ENCODE measurements at places on chromosomes 5 and 9.

DNA sequence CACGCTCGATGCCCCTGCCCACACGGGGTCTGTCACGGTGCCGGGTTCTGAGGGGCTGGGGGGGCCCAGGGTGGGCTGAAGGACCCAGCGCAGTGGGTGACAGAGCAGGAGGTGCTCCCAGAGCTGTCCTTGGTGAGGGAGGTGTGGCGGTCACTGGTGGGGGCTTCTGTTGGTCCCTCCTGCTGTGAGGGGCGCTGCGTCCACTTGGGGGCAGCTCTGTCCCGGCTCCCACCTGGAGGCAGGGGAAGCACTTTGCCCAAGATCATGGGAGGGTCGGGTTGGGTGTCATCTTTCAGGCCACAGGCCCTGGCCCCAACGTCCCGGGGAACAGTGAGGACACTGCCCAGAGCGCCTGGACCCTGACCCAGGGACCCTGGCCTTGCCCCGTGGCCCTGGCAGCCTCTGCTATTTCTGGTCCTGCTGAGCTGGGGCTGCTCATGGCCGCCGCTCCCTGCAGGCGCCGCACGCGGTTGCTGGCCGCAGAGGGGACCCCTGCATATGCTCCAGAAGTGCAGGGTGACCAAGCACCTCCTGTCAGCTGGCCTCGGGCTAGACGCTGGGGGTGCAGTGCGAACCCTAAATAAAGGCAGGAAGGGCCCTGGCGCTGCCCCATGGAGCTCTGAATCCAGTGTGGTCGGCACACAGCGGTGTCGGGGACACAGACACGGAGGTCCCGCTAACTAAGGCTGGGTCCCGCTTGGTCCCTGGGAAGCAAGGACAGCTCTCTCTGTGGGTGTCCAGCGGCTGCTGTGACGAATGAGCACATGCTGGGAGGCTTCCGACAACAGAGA is 11.6 kb upstream of the RNU6ATAC start:
- DNase-seq: no peak

DNA sequence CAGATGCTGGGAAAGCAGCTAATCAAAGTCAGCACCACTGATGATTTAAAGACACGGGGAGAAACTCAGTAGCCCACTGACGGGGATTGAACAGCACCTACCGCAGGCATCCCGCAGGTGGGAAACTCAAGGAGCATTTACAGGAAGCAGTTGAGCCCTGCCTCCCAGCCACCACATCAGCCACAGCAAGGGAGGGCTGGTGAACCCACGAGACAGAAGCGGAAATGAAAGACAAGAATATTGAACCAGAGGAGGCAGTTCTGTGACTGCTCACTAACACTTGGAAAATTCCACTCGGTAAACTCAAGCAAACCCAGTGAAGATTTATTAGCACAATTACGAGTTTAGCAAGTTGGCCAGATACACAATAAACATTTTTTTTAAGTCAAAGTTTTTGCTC is 10.6 kb upstream of the FAM163B start:
- DNase-seq: no peak

- DNase-seq: peak; percentile 5
Measured at GRCh38 chr9:75185585-75186170, 97.4 kb downstream of the OSTF1 start.

DNA sequence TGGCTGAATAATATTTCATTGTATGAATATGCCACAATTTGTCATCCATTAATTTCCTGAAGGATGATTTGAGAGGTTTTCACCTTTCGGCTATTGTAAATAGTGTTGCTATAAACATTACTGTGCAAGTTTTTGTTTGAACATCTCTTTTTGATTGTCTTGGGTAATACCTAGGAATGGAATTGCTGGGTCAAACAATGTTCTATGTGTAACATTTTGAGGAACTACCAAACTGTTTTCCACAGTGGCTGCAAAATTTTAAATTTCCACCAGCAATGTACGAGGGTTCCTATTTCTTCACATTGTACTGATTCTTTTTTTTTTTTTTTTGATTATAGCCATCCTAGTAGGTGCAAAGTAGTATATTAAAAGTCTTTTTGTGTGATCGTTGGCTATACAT is 63.8 kb upstream of the ANKH start:
- DNase-seq: no peak

GRCh38 chr5:82044010-82044409 is 72.2 kb downstream of the ATG10 start:
- DNase-seq: no peak

DNA sequence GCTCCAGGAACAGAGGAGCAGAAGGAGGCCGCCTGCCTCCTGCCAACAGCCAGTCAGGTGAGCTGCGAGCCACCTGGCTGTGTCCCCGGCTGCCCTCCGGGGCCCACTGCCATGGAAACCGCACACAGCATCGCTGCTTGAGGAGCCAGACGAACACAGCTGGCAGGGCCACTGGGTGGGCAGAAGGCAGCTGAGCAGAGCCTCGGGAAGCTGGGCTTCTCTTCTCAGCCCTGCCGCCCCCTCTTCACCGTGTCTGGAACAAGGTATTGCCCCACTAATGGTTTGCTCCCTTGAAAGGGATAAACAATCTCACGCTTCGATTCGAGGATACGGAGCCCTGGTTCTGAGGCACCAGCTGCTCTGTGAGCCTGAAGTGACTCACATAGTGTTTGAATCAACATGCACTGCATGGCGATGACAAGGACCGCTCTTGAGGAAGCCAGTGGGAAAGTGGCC is 63.7 kb upstream of the RUFY1 start:
- DNase-seq: no peak

- no peak for DNase-seq
Measured at GRCh38 chr9:20593537-20593936, 28.8 kb downstream of the MLLT3 start.

GRCh38 chr5:132223861-132224260 is 3.8 kb downstream of the P4HA2 start:
- no peak for DNase-seq

- no peak for DNase-seq
Measured at GRCh38 chr9:125829743-125830142, 82.6 kb downstream of the PBX3 start.

- no peak for DNase-seq
Measured at GRCh38 chr5:173625261-173625660, 8.8 kb upstream of the BOD1 start.

GRCh38 chr5:153623751-153624450 is 133.4 kb downstream of the GRIA1 start:
- DNase-seq: no peak

DNA sequence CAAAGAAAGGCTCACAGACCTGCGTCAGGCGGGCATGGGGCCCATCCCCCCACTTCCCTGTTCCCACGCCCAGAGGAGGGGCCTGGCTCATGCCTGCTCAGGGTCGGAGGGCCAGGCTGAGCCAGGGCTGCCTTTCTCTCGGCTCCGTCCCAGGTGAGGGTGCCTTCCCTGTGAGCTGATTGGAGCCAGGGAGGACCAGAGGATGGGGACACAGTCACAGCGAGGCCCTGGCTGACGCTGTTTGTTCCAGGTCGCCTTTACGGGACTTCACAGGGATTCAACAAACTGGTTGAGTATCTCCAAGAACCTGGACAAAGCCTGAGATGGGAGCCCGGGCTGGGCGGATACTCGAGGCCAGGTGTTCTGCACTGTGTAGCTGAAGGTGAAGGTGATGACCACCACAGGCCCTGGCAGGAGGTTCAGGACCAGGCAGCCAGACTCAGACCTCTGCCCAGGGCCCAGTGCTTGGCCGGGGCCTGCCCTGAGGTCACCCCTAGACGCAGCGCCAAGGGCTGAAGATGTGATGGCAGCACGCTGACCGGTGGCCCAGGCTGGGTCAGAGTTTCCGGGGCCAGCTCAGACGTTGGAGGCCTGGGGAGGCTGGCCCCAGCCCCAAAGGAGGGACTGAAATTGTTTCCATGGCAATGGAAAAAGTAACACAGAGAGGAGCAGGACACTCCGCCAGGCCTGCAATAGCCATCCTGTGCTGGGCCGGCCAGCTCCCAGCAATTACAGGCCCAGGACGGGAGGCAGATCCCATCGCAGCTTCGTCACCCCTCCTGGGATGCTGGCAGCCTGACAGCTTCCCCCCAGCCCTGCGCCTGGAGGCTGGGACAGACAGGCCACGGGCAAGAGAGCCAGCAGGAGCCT is 65.3 kb upstream of the ADAMTS2 start:
- DNase-seq: no peak

GRCh38 chr5:55316837-55317236 is 9.0 kb downstream of the MTREX start:
- DNase-seq: no peak

- no peak for DNase-seq
Measured at GRCh38 chr5:76601470-76601869, 21.7 kb downstream of the F2RL2 start.

- DNase-seq: peak; percentile 41
Measured at GRCh38 chr9:133845440-133845839, 107.3 kb upstream of the SARDH start.

- no peak for DNase-seq
Measured at GRCh38 chr5:150075233-150075632, 11.1 kb downstream of the CSF1R start.

DNA sequence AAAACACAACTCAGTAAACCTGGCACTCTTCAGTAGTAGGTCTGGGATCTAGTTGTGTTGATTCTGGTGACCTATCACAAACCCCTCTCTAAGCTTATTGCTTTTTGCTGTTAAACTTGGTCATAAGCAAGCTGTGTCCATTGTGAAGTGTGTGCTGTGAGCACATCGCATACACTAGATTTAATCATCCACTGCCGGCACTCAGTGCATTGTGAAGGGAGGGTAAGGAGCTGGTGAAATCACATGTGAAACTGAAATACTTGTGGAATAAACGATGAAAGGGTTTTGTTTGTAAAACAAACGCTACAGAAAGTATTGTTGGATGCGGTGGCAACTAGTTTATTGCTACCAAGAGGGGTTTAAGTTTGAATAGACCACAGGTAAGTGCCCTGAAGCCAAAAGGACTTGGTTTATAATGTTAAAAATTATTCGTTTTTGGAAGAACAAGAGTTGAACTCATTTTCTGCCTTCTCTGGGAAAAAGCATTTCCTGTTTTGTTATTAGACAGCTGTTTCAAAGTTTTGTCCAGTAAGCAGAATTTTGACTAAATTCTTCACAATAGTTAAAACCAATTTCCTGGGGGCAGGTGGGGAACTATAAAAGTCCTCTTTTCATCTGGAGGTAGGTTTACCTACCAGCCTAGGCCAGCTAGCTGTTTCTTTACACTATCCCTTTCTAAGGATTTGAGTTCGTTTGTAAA is 24.6 kb downstream of the TJP2 start:
- DNase-seq: no peak

DNA sequence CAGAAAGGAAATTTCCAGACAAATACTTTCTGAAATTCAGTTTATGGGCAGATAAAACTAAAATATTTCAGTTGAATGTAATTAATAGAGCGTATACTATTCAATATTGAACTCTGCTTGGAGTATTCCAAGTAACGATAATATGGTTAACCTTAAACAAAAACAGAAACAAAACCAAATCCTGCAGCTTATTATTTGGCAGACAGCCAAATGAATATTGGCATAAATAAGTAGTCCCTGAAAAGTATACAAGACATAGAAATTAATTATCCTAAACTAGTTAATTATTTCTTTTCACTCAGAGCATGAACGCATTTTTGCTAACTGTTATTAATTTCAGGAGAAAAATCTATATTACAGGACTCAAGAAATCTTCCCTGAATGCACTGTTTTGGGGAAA is 1574.0 kb downstream of the MAT2B start:
- DNase-seq: no peak

DNA sequence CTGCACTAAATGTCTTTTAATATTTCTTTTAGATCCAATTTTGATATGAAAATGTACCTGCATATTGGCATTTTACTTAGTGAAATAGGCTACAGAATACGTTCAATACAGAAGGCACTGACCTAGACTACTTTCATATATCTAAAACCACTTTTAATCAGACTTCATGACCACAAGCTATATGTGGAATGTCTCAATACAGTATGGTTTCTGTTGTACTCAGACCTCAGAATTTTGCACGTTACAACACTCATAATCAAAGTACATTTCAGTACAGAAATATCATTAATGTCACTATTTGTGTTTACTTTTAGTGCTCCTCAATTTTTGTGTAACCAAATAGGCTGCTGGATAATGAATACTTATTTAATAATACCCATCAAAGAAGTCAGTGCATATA is 74.8 kb downstream of the MEF2C start:
- DNase-seq: no peak

GRCh38 chr5:140302786-140303639 is at the start of gene PFDN1:
PFDN1 (minus strand) TSS chr5:140303101; CDS start chr5:140303073, 28 bp downstream.
- DNase-seq: peak; percentile 97

DNA sequence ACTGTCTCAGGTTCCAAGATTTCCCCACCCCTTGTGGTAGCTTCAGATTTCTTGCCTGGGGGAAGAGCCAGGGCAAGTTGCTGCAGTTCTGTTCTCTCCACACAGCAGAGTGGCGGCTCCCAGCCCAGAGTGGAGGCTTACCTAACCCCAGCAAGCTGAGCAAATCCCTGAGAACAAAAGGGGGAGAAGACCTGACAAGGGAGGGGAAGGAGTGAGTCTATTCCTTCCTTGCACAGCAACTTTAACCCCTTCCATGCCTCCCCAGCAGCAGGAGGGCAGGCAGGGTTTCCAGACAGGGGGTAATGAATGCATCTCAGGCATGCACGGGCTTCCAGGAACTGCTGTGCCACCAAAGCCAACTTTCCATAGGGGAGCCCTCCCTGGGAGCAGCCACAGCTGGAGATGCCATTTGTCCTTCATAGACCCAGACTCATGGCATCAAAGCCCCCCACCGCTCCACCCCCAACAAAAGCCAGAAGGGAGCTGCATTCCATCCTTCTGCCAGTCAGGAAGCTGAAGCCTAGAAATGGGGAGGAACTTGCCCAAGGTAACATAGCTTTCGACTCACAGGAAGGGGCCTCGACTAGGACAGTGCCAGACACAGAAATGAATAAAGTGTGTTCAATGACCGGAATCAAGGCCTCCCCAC is 28.8 kb upstream of the FAT2 start:
- no peak for DNase-seq

DNA sequence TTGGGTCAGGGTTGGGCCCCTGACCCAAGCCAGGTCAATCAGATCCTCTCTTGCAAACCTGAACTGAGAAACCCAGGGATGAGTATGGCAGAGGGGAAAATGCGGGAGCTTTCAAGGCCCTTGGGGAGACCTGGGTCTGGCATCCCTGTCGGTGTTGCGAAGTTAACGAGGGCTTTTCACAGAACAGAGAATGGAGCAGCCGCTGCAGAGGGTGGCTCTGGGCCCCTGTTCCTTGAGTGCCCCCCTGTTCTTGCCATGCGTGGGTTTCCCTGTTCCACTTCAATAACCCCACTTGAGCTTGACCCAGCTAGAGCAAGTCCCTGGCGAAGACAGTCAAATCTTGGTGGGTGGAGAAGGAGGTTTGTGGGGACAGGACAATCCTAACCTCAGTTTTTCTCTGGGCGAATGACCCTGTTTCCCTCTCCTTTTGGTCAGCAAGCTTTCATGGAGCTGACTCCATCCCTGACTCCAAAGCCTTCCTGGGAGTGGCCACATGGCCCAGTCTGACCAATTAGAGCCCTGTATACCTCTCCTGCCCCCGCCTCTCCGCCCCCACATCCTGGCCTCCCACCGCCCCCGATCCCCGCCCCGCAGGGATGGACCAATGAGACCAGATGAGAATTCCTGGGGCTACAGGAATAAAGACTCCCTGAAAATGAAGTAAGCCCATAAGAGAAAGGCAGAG is 2.9 kb upstream of the VDAC1 start:
- DNase-seq: no peak
